ENCODE measurements at places on chromosomes 6 and 20.
A peak's percentile ranks its signal among the peaks of the same experiment; 100 is the strongest.

DNA sequence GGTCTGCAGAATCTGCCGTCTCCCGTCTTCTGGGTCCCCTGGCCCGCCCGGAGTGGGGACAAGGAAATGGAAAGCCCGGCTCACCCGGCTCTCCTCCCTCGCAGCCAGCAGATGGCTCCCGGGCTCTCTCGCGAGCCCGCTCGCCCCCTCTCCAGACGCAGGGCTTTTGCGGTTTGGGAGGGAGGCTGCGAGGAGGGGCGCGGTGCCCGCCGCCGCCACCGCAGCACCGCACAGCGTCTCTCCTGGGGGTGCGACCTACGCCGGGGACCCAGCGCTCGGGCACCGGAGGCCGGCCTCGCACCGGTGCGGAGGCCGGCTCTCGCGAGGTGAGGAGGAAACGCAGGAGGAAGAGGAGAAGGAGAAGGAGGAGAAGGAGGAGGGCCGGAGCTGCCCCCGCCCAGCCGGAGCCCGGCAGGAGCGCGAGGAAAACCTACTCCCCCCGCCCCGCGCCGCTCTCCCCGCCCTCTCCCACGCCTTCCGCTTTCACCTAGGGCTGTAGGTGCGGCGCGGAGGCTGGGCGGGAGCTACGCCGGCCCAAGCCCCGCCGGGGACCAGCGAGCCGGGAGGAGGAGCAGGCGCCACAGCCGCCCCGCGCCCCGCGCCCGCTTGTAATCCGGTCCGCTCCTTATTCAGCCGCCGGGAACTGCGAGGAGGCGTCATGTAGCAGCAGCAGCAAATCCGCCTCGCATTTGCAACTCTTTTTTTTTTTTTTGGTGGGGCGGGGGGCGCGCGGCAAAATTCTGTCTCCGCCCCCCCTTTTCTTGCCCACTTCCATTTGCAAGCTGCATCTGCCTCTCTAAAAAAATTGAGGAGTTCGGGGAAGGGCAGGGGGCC is at the start of gene CARMIL1:
TSS of gene CARMIL1 (plus strand) at position 461 of the 834 bp plus-strand sequence. CDS start 422 bp downstream, outside the sequence.
- no peaks in the 10 kb centered on the region for H3K36me3 ChIP-seq
- H3K27ac ChIP-seq = peak within 1 kb of the TSS; percentile 93
- H3K4me1 ChIP-seq = peaks cover 28% of the 10 kb centered on the region
- peak within 1 kb of the TSS; percentile 92 for H3K4me3 ChIP-seq
- DNase-seq = peak; percentile 90

GRCh38 chr6:54559136-54559535 is 250.9 kb downstream of the TINAG start:
- H3K36me3 ChIP-seq = no peaks in the 10 kb centered on the region
- H3K4me1 ChIP-seq = no peaks in the 10 kb centered on the region
- no peak for DNase-seq

DNA sequence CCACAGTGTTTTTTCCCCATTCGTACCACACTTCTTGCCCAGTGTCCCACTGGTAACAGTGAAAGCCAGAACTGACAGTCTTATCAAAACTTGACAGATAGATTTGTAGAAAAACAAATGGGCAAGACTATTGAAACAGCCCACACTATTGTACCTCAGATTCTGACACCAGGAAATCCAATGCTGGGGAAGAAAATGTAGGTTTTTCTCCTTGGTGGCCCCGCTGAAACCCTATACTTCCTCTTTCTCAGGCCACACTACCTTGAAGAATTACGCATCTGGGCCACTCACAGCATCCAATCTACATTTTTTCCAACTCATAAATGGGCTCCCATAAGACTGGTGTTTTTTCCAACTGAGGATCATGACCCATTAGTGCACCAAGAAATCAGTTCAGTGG is 90.9 kb upstream of the HDDC2 start:
- peaks cover 9% of the 10 kb centered on the region for H3K36me3 ChIP-seq
- no peaks in the 10 kb centered on the region for H3K27me3 ChIP-seq
- no peak overlapping the region for H3K4me3 ChIP-seq
- peaks cover 4% of the 10 kb centered on the region for H3K4me1 ChIP-seq

- peaks cover 16% of the 10 kb centered on the region for H3K4me1 ChIP-seq
- no peak overlapping the region for H3K4me3 ChIP-seq
- no peaks in the 10 kb centered on the region for H3K27me3 ChIP-seq
- DNase-seq = no peak
- H3K27ac ChIP-seq = no peak overlapping the region
Measured at GRCh38 chr6:18493382-18493891, 106.3 kb downstream of the RNF144B start.

DNA sequence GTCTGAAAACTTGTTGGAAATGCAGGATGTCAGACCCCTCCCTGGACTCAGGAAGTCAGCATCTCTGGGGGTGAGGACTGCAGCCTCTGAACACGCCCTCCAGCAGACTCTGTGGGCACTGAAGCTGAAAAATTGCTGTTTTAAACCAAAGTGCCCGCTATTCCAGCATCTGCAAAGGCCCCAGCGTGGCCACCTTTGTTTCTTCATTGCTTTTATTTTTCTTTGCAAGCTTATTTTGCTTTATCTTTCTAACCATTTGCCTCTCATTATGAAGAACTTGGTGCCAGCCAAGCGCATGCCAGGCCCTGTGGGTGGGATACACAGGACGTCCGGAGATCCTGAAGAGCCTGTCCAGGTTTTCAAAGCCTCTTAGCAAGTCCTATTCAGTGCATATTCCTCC is 203.9 kb upstream of the CST7 start:
- no peaks in the 10 kb centered on the region for H3K27me3 ChIP-seq
- H3K4me1 ChIP-seq = peaks cover 15% of the 10 kb centered on the region
- no peak for DNase-seq
- H3K27ac ChIP-seq = no peak overlapping the region
- no peak overlapping the region for H3K4me3 ChIP-seq

- no peak for DNase-seq
- H3K36me3 ChIP-seq = no peaks in the 10 kb centered on the region
- no peak overlapping the region for H3K27ac ChIP-seq
- no peaks in the 10 kb centered on the region for H3K4me1 ChIP-seq
Measured at GRCh38 chr6:56043076-56043475, 167.7 kb upstream of the BMP5 start.

- DNase-seq = peak; percentile 61
Measured at GRCh38 chr6:17600527-17601385, 654 bp downstream of the FAM8A1 start.

GRCh38 chr20:24686156-24686555 is 216.7 kb downstream of the SYNDIG1 start:
- H3K27ac ChIP-seq = no peak overlapping the region
- H3K4me3 ChIP-seq = no peak overlapping the region
- H3K36me3 ChIP-seq = no peaks in the 10 kb centered on the region
- no peak for DNase-seq

GRCh38 chr20:44129911-44130718 is 56.9 kb downstream of the JPH2 start:
- no peaks in the 10 kb centered on the region for H3K36me3 ChIP-seq
- no peak overlapping the region for H3K27ac ChIP-seq
- no peaks in the 10 kb centered on the region for H3K4me1 ChIP-seq
- no peaks in the 10 kb centered on the region for H3K27me3 ChIP-seq
- no peak overlapping the region for H3K4me3 ChIP-seq
- DNase-seq = no peak

DNA sequence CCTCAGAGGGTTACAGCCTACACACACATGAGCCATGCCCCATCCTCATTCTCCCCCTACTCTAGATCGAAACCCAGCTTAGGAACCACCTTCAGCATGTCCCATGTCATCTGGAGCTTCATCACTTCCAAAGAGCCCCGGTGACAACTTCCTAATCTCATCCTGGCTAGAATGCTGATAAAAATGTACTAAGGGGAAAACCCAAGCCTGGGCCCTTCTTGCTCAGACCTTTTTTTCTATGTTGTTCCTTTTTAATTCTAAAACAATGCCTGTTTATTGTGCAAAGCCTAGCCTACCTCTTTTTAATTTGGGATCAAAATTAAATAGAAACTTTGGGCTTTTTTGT is 44.1 kb upstream of the NT5E start:
- no peak overlapping the region for H3K27ac ChIP-seq
- H3K4me1 ChIP-seq = peaks cover 27% of the 10 kb centered on the region
- no peak for DNase-seq
- H3K4me3 ChIP-seq = no peak overlapping the region
- no peaks in the 10 kb centered on the region for H3K27me3 ChIP-seq

- H3K4me3 ChIP-seq = no peak overlapping the region
- peak overlapping the region; percentile 93 for H3K27ac ChIP-seq
- peaks cover 26% of the 10 kb centered on the region for H3K4me1 ChIP-seq
- H3K36me3 ChIP-seq = no peaks in the 10 kb centered on the region
- H3K27me3 ChIP-seq = no peaks in the 10 kb centered on the region
- no peak for DNase-seq
Measured at GRCh38 chr6:30763618-30764489, 19.5 kb upstream of the IER3 start.

DNA sequence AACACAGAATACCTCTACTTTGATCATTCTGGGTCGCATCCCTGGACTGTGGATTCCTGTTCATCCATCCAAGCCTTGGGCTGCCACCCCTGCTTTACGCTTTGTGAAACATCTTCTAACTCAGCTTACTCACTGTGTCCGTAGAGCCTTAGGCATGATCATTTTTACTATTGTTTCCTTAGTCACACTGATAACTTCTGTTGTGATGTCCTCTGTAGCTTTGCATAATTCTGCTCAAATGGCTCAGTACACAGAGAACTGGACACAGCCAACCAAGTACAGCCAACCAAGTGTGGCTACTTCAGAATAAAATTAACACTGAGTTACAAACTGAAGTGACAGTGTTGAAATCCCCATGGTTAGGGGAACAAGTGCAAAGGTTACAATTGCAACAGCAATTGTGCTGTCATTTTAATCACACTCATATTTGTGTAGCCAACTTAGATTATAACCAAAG is 8.6 kb upstream of the FKBP1A start:
- no peaks in the 10 kb centered on the region for H3K36me3 ChIP-seq
- H3K4me3 ChIP-seq = no peak overlapping the region
- H3K27ac ChIP-seq = no peak overlapping the region
- DNase-seq = no peak

GRCh38 chr6:14194483-14194882 is 76.9 kb downstream of the CD83 start:
- H3K27me3 ChIP-seq = no peaks in the 10 kb centered on the region
- peaks cover 19% of the 10 kb centered on the region for H3K4me1 ChIP-seq
- H3K27ac ChIP-seq = no peak overlapping the region
- H3K36me3 ChIP-seq = no peaks in the 10 kb centered on the region
- peak; percentile 48 for DNase-seq

DNA sequence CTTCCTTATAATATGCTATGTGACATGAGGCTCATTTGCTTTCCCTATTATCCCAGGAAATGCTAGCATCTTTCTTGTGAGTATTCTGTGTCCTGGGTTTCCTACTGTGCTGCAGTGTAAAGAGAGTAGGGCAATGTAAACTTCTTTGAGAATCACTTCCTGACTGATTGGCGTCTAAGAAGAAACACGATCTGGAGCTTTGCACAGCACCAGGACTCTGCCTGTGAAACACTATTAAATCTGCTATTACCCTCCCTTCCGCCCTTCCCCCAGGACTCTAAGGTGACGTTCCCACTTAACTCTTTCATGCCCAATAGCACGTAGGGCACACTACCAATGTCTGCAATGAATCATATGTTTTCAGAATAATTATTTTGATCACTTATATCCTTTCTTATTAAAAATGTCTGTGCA is 607.3 kb upstream of the CITED2 start:
- DNase-seq = peak; percentile 61
- H3K36me3 ChIP-seq = no peaks in the 10 kb centered on the region
- H3K4me1 ChIP-seq = peaks cover 32% of the 10 kb centered on the region

DNA sequence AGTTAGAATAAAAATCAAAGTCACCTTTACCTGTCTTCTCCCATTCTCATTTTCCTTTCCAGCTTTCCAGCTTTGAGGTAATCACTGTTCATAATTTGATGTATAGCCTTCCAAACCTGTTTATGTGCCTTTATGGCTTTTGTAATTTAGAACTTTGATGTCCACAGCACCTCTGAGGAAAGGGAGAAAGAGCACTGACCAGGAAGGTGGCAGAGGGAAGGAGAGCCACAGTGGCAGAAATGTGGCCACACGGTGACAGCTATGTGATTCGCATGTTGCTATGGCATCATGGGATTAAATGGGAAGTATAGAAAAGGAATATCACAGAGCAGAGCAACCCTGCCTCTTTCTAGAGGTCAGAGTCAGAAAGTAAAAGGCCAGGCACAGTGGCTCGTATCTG is 51.7 kb upstream of the PLCG1 start:
- H3K4me3 ChIP-seq = no peak overlapping the region
- no peak for DNase-seq

GRCh38 chr20:63707558-63708300 is at the start of the genes ARFRP1 and ZGPAT:
ARFRP1 (minus strand) TSS chr20:63707976; CDS start chr20:63707091, 885 bp downstream.
ZGPAT (plus strand) TSS chr20:63708039; CDS start chr20:63708581, 542 bp downstream.
- no peak within 1 kb of the TSS for H3K27ac ChIP-seq
- H3K4me1 ChIP-seq = no peaks in the 10 kb centered on the region
- H3K36me3 ChIP-seq = no peaks in the 10 kb centered on the region
- no peaks in the 10 kb centered on the region for H3K27me3 ChIP-seq

DNA sequence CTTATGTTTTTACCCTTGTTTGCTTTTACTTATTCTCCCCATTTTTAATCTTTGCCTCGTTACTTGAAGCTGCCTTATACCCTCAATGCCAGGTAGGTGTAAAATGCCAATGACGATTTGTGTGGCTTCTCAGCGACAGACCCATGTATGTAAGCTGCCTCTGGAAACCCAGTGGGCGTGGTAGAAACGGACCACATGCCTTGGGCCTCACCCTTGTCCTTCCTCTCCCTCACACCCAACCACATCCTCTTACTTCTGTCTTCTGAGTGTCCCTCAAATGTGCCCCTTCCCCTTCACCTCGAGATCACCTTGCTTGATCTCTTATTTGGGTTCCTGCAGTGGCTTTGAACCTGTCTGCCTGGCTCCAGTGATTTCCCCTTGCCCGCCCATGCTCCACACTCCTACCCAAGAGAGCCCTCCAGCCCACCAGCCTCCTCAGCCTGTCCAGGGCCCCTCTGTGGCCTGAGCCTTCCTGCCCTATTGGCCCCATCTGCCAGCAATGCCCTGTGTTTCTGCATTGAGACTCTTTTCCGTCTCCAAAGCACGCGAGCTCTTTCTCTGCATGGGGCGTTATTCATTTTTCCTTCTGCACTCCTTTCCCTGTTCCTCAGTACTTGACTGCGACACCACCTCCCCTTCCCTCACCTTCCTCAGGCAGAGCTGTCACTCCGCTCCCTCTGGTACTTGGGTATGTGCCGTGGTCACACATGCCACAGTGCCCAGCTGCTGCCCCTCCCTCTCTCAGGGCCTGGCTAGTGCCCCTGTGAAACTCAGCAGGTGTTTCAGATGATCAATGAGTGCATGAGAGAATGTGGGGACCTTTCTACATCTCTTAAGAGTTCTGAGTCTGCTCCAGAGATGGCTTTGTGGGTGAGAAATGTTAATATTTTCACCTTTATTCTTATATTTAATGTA is 115.4 kb downstream of the SLX4IP start:
- H3K27me3 ChIP-seq = no peaks in the 10 kb centered on the region
- DNase-seq = no peak
- H3K4me3 ChIP-seq = no peak overlapping the region

DNA sequence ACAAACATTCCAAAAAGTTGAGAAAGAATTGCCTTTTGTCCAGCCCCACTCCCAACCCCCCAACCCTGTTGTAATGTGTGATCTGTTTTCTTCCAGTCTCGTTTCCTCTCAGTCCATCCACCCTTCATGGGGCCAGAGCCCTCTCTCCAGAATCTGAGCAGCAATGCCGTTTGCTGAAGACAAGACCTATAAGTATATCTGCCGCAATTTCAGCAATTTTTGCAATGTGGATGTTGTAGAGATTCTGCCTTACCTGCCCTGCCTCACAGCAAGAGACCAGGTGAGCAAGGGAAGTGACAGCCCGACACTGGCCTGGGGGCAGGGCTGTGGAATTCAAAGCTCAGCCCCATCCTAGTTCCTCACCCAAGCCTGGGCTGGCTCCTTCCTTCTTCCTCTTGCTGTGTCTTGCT is 7.8 kb downstream of the MAVS start:
- H3K27ac ChIP-seq = peak overlapping the region; percentile 59
- H3K36me3 ChIP-seq = no peaks in the 10 kb centered on the region
- no peaks in the 10 kb centered on the region for H3K4me1 ChIP-seq
- no peaks in the 10 kb centered on the region for H3K27me3 ChIP-seq
